ENCODE measurements at places on chromosomes 2 and 18.

DNA sequence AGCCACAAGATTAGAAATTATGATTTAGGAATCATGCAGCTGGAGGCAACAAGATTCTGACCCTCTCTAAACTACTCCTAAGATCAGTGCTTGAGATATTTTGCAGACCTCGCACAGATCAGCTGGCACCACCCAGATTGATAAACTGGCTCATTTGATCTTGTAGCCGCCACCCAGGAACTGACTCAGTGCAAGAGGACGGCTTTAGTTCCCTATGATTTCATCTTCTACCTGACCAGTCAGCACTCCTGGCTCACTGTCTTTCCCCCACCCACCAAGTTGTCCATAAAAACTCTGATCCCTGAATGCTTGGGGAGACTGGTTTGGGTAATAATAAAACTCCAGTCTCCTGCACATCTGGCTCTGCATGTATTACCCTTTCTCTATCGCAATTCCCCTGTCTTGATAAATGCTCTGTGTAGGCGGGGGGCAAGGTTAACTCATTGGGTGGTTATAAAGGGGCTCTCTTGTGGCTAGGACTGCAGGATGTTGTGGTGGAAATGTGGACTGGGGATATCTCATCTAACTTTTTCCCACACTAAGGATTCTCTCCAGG, 96.1 kb downstream of the ARL6IP6 start:
- no peak for DNase-seq

DNA sequence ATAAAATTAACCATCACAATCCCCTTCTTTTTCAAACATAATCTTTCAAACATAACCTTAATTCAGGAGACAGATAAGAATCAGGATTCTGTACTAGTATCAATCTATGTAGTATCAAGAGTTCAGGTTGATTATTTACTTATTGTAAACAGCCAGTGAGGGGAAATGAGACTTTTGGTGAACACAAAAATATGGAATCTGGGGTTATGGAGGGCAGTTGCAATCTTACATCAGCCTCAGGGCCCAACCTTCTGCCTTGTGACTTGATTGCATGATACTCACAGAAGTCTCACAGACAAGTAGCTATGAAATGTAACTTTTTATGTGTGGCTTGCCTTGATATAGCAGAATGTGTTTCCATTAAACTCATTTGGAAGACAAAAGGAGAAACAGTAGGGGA, 262.7 kb upstream of the THSD7B start:
- DNase-seq, result no peak

DNA sequence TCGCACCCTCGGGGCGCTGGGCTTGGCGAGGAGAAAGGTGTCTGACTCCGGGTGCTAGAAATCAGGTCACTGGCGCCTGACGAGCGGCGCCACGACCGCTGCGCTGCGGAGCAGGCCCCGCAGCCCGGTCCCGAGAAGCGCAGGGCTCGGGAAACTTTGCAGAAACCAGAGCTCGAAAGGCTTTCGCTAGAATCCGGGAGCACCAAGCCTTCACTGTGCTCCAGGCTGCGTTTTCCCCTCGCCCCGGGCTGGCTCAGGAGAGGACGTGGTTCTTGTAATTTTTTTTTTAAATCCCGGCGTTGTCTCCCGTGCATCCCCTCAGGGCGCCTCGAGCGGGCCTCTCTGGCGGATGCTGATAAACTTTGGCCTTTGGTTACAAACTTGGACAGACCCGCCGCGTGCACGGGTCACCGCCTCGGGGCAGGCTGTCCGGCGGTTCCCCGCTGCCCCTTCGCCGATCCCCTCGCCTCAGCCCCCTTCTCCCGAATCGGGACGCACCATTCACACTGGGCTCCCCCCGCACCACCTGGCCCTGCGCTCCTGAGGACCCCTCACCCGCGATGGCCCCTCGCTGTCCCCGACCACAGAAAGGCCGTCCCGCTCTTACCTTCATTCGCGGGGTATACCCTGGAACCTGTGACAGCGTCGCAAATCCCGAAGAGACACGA, 419 bp downstream of the EPHA4 start:
- DNase-seq, result peak; percentile 31

DNA sequence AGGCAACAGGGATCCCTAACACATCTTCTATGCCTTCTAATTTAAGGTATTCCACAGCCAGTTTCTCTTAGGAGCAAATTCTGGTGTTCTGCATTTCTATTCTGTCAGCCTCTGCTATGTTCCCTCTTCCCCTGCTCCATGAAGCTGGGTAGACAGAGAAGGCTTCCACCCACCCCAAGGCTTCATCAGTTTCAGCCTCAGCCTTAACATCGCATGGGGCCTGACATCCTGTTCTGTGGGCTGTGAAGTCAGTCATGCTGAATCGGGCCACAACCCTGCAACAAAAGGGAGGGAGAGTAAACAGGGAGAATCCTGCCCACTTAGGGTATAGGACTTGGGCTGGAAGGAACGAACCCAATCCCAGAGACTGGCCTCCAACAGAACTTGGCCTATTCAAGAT, 70.6 kb upstream of the PPM1B start:
- no peak for DNase-seq

DNA sequence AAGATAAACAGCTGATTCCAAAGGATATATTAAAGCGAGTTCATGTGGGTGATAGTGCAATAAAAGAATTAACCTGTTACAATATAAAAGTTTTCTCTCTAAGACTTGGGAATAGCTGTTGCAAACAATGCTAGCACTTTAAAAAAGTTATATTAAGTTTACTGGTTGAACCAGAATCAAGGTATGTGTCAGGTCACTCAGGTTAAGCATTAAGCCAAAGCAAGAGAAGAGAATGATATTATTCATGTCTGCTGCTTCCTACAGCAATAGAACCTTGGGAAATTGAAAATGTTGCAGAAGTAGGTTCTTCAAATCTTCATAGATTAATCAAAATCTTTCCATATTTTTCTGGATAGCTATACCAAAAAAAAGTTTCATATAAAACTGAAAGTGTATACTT, 138.5 kb downstream of the GCA start:
- no peak for DNase-seq

- DNase-seq, result peak; percentile 80
Measured at GRCh38 chr2:3303583-3304406, 73.8 kb downstream of the EIPR1 start.

- DNase-seq, result no peak
Measured at GRCh38 chr2:164661349-164661748, 40.1 kb upstream of the GRB14 start.

DNA sequence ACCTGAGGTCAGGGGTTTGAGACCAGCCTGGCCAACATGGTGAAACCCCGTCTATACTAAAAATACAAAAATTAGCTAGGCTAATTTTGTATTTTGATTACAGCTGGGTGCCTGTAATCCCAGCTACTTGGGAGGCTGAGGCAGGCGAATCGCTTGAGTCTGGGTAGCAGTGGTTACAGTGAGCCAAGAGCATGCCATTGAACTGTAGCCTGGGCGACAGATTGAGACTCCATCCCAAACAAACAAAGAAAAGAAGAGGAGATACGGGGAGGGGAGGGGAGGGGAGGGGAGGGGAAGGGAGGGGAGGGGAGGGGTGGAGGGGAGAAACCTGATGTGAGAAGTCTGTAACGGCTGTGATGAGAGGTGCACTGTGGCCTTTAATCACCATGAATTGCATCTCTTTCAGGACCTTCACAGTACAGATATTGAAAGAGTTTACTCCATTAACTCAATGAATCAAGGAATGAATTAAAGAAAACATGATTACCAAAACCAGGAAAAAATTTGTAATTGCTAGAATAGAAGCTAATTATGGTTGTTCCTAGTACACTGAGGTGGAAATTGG, 135.3 kb downstream of the CALCRL start:
- no peak for DNase-seq

DNA sequence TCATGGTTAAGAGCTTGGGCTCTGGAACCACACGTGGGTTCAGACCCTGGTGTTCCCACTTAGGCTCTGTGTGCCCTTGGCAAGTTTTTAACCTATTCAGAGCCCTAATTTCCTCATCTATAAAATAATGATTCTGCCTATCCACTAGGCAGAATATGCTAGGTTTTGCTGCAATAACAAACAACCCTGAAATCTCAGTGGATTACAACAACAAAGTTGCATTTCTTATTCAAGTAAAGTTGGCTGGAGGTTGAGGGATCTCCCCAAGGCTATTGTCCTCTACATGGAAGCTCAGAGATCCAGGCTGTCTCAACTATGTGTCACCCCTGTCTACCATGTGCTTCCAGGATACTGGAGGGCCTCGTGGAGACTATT, 275.4 kb upstream of the SIX2 start:
- no peak for DNase-seq

- DNase-seq, result no peak
Measured at GRCh38 chr2:196181484-196181883, 10.1 kb upstream of the STK17B start.

DNA sequence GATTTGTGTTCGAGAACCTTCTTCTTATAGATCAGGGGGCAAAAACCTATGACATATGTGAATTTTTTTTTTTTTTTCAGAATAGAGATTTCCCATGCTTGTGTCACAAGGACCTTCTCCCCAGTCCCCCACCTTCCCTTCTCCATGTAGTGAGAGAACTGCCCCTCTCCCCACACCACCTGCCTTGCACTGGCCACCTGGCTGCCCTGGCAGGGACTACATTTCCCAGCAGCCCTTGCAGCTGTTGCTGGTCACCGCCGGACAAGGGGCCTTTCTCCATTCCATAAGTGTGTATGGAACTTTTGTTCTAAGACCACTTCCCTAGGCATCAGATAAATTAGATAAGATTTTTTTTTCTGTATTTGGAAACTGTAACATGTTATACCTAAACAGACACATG, 22.2 kb downstream of the MBP start:
- DNase-seq, result no peak

- DNase-seq, result no peak
Measured at GRCh38 chr2:201216918-201217317, 34.0 kb downstream of the CASP10 start.

DNA sequence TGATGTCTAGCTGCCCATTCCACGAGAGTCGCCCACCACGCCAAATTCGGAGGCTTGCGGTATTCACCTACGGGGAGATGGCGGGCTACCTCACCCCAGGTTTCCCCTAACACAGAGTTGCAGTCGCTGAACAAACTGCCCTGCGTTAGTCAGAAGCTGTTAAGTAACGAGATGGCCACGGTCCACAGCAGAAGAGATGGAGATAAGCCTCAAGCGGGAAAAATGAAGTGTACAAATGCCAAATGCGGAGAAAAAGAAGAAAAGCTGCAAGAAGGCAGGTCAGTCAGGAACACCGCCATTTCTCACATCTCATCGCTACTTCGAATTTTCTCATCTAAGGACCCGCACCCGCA, 425 bp downstream of the ASB3 start:
- DNase-seq, result peak; percentile 37

DNA sequence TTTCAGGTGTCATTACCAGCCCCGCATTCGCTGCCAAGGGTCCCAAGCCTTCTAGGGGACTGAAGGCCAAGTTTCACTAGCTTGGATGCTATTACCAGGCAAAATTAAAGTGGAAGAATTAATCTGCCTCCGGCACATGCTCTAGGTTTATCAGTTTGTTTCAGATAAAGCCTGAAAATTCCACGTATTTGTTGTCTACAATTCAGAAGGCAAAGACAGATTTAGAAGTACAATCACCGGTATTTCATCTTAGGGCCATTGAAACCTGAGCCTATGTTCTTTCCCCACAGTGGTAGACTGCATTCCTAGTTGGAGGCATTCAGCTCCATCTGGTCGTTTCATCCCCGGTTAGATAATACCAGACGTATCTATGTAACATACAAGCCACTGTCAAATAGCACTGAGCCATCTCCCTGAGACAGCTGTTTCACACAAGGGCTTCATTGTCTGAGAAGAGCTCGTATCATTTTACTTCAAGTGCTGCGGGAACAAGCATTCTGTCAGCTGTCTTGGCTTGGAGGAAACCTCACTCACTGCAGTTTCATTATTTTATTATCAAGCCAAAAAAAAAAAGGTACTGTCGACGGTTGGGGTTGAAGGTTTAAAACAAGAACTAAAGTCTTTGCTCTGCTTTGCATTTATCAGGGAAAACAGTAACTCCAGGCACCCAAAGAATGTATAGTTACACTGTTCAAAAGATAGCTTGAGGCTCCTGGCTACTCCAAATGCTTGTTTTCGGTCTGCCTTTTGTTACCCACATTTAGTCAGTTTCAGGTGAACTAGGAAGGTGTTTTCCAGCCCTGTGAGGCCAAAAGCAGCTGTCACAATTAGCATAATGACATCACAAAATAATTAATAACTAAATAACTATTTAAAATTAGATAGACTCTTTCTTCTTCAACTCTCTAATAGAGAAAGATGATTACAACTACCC, 76.7 kb downstream of the TGIF1 start:
- no peak for DNase-seq

GRCh38 chr2:195029804-195030654, 627.0 kb upstream of the SLC39A10 start:
- no peak for DNase-seq
